ENCODE measurements at places on chromosomes 12 and 14. TPM values are rescaled to one million over a fixed set of nuclear protein-coding genes. Genes with fewer than 3 reads are reported as not detected.
A peak's percentile ranks its signal among the peaks of the same experiment; 100 is the strongest.

The OSBPL8 gene
- total RNA-seq, result 56.8 TPM

- DNase-seq, result no peak
Observed at GRCh38 chr14:104973385-104974145, 4.6 kb downstream of the AHNAK2 start.

- DNase-seq, result no peak
Observed at GRCh38 chr14:100975671-100976070, 72.1 kb upstream of the RTL1 start.

- DNase-seq, result no peak
Observed at GRCh38 chr14:50260072-50260471, 28.7 kb upstream of the SOS2 start.

DNA sequence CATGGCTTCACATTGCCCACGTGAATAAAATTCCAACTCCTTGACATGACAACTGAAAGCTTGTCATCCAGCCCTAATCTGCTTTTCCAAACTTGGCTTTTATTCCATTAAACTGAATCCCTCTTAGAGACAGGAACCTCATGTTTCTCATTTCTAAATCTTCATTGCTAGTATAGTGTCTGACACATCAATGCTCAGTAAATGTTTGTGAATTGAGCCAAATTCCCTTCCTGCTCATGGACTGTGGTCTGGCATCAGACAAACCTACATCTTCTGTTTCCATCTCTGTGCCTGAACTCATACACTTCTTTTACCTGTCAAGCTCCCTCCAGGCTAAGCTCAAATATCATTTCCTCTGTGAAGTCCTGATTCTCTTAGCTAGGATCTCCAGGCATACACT is 4.3 kb upstream of the FKBP11 start:
- DNase-seq, result no peak

DNA sequence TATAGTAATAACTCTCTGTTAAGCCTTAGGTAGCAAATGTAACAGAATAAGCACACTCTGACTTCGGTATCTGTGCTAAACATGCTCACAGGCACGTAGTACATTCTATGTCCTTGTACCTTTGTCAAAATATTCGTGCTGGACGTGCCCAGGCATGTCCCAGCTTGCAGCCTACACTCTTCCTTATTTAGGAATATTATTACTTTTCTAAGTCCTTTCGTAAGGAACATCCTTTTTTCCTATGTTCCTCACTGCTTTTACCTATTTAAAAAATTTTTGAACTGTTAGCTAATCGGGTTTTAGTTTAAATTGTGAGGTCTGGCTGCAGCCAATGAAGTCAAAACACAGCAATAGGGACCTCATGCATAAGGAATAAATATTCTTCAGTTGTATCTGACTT is 24.1 kb upstream of the UBC start:
- peak; percentile 29 for DNase-seq

DNA sequence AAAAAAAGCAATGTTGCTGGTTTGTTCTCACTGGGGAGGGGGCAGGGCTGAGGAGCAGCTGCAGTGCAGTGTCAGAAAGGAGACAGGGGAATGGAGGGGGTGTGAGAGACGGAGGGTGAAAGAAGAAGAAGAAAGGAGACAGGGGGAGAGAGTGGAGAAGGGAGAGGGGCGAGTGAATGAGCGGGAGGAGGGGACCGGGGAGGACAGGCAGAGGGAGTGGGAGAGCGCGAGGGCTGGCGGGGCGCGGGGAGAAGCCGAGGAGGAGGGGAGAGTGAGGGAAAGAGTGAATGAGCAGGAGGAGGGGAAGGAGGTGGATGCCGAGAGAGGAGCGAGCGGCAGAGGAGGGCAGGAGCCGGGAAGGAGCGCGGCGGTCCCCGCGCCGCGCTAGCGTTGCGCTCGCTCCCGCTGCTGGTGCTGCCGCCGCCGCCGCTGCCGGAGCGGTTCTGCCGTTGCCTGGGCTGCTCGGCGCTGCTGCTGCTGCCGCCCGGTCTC is at the start of gene NOVA1:
NOVA1 (minus strand) TSS at position 445 of the 492 bp plus-strand sequence. CDS start 597 bp downstream, outside the sequence.
- DNase-seq, result no peak

GRCh38 chr12:30847259-30847658 is 79.3 kb upstream of the TSPAN11 start:
- peak; percentile 32 for DNase-seq

Measured in activated naive CD4-positive, alpha-beta T cell treated with anti-CD3 and anti-CD28 coated beads for 36 hours (primary cell).